ENCODE measurements at places on chromosomes 7 and 10.

DNA sequence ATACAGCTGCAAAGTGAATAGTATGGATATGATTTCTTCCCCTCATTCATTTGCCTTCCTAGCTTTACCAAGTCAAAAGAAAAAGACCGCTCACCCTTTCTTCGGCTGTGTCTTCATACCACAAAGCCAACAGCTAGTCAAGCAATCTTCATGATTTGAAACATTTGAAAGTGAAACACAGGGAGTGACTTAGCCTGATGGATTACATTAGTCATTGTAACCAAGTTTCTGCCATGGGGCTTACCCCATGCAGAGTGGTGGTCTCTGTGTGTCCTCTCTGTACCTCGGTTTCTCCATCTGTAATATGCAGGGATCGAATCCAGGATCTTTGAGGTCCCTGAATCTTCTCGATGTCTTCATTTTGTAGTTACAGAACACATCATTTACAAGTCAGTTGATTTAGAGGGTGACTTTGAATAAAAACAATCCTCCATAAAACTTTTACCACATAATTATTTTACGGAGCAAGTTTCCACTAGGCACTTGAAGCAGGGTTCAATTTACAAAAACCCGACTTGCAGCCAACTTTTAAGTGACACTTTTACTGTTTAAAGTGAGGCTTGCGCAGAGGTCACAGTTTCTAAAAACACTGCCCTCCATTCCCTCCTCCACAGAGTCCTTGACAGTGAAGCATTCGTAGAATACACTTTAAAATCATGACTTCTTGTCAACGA, 2.2 kb upstream of the LGI1 start:
- DNase-seq, result no peak

- DNase-seq, result no peak
These were observed 77.3 kb downstream of the CALD1 start for GRCh38 chr7:134856691-134857090.

DNA sequence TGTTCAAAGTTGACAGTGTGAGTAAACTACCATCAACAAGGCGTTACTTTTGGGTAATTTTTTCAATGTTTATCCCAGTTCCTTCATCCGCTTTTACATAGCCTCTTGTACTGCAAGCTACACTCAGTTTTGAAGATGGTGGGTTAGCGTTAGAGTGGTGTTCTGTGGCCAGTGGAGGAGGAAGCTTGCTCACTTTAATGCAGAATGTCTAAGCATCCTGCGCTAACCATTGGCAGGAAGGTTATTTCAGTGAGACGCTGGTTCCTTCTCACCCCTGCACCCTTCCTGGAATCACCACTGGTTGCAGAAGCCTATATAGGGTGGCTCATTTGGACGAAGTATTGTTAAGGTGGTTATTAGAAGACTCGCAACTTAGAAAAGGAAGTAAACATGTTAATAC, 159.1 kb downstream of the CELF2 start:
- peak; percentile 88 for DNase-seq

- DNase-seq, result no peak
These were observed 189.3 kb downstream of the MAD1L1 start for GRCh38 chr7:2043316-2044039.

GRCh38 chr10:46175296-46175695, 111.5 kb upstream of the ANTXRL start:
- no peak for DNase-seq

DNA sequence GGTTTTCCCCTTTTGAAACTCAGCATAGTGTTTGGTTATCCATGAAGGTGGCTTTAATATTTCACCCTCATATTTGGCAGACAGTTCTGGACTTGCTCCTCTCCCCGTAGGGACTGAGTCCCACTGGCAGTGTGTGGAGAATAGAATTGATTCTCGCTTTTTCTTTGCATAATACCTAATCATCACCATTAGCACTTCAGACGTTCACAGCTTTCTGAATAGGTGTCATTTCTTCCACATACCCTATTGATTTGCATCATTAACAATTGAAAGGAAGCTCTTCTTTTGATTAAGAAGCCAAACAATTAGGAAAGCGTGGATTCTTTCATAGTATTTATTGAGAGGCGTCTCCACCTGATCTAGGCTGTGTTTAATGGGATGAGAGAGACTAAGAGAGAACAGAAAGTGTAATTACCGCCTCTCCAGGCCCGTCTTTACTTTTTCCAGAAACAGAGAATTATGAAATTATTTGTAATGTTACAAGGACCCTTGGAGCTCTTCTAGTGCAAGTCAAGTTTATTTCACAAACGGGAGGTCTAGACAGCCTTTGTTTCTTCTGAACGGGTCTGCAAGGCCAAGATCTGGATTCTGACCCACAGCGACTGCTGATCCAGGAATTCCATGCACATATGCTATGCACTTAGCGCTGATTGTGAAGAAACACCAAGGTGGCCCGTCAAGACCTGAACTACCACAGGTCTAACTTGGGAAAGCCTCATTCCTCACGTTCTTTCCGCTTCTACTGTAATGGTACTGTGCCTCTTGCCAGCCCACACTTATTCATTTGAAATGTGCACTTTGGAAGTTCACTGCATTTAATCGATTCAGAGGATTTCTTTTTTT, 249.9 kb upstream of the C7orf33 start:
- no peak for DNase-seq

DNA sequence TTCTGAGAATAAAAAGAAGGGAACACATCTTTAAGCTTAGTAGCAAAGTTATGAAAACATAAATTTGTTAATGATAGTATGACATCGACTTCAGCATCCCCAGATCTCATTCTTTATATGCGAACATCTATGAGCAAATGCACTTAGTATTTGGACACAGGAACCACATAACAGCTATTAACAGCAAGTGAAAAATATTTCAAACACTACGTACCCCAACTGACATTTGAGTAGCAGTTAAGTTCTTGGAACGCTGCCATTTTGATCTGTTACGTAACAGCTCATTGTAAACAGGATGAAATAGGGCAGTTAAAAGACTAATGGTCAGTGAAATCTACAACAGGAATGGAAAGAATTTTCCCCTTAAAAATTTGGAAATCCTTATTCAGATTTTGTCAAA, 428.9 kb downstream of the TNS3 start:
- no peak for DNase-seq

GRCh38 chr10:11712744-11713143, 29.4 kb upstream of the ECHDC3 start:
- no peak for DNase-seq

DNA sequence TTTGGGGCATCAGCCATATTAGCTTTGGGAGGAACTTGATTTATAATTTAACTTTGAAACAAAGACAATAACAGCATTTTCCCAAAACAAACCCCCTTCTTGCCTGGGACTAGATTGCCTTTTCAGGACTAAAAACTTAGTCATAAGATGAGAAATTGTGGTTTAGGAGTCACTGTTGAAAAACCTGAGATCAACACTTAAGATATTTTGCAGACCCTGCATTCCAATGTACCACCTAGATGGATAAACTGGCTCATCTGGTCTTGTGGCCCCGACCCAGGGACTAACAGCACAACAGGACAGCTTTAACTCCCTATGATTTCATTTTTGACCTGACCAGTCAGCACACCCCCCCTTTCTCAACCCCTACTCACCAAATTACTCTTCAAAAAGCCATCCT, 1165.4 kb downstream of the XPNPEP1 start:
- no peak for DNase-seq

GRCh38 chr10:30027057-30028005, 32.1 kb downstream of the JCAD start:
- peak; percentile 73 for DNase-seq

DNA sequence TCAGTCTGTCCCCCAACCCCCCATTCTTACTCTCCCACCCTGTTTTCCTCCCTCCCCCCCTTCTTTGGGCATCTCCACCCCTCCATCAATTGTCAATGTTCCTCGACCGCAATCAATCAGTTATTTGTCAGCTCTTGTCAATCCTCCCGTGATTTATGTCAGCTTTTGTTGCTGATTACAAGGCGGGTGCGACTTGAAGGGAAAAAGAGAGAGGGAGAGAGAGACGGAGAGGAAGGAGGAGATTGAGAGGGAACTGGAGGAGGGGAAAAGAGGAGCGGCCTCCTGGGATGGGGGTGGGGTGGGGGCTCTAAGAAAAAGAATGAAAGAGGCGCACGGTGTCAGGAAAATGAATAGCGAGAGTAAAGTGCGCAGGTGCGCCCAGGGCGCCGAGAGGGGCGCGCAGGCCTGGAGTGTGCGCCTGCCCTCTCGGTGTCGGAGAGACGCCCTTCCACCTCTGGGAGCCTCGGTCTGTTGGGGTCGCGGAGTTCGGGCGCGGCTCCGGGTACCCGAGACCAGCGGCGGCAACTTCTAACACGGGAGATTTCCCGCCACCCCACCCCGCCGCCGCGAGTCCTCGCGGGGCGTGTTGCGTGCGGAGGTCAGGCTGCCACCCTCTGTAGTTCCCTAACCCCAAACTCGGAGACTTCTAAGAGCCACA, 1.1 kb upstream of the ZNF503 start:
- DNase-seq, result no peak
